ENCODE measurements at places on chromosomes 3 and 15.

- peak; percentile 42 for DNase-seq
- H3K4me3 ChIP-seq = peak overlapping the region; percentile 71
- peaks cover 2% of the 10 kb centered on the region for H3K36me3 ChIP-seq
- H3K27me3 ChIP-seq = no peaks in the 10 kb centered on the region
- peaks cover 32% of the 10 kb centered on the region for H3K4me1 ChIP-seq
Observed at GRCh38 chr15:62046078-62046743, 14.0 kb downstream of the VPS13C start.

DNA sequence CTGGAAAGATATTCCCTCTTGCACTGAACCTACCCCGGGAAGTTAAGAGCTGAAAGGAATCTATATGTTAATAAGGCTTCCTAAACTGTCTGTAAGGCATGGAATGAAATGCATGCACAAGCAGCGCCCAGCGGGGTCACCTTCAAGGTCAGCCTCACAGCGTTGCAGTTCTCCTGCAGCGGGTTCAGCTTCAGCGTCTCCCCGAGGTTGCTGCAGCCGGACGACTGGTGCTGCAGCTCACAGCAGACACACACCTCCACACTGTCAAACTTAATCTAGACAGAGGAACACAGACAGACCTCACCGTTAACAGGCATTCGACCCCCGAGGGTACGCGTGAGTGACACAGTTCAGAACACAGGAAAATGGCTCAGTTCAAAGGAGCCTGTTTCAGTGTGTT is 73.3 kb downstream of the NSMCE3 start:
- no peak overlapping the region for H3K4me3 ChIP-seq
- H3K27ac ChIP-seq = no peak overlapping the region
- DNase-seq = no peak
- H3K27me3 ChIP-seq = no peaks in the 10 kb centered on the region

DNA sequence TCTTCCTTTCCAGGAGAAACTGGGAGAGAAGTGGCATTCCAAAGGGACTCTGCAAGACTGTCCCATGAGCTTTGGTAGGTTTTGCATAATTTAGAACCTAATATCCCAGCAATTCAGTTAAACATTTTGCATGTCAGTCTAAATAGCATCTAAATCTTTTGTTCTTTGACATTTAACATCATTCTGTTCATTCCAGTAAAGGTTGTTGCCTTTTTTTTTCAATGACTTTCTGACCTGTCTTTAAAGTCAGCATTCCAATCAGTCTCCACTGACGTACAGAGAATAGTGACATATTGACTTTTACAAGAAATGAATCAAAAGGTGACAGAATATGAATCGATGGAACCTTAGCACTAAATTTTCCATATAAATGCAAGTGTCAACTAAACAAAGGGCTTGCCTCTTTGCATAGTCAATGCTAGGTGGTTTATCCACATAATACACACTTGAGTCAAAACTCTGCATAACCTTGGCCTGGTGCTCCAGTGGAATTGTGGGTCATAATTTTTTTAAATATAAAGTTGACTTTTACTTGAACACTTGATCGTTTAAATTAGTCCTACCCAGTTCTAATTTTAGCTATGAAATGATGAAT is 370.1 kb downstream of the CNTN6 start:
- H3K4me3 ChIP-seq = no peak overlapping the region
- H3K4me1 ChIP-seq = no peaks in the 10 kb centered on the region
- no peak for DNase-seq
- no peak overlapping the region for H3K27ac ChIP-seq

DNA sequence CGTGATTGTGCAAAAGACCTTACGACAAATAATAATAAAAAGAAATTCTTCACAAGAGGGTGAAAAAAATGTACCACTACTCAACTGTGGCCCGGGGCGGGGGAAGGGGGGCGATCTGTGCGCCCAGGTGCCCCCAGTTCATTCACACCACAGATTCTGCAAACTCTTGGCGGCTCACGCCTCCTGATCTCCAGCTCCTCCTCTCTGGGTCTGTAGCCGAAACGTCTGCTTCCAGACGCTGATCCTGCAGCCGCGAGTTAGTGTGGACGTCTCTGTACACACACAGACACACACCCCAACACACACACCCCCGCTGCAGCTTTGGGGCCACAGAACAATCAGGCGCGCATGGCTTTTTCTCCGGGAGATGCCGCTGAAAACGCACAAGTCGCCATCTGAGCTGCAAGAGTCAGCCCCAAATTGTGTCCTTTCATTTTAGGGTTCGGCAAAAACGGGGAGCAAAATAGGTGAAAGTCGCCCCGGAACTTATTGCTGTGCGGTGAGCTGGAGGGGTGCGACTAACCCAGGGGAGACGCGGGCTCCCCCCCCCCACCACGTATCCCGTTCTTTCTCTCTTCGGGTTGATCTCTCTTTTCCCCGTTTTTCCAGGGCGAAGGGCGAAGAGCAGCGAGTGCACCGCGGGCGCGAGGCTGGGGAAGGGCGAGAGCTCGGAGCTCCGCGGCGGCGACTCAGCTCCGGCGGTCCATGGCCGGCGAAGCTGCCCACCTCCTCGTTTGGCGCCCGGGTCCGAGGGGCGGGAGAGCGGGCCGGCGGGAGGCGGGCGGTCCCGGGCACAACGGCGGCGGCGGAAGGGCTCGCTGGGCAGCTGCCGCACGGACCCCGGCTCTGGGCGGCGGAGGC is 505 bp upstream of the WNT5A start:
- DNase-seq = no peak
- H3K4me3 ChIP-seq = no peak overlapping the region

DNA sequence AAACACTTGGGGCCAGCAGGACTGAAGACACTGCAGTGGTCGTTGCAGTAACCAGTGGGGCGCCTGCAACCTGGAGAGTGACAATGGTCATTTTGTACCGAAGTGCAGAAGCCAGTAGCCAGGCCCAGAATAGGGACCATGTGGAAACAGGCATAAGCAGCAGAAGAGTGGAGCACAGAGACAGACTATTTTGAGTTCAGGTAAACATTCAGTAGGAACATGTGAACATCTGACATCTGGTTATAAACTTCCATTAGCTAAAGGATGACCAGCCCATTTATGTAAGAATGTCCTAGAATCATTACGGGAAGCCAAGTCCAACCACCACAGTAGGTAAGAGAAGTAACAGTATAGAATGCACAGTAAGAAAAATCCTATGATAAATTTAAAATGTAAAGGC is 32.4 kb upstream of the TKT start:
- DNase-seq = no peak
- H3K4me3 ChIP-seq = no peak overlapping the region
- H3K27me3 ChIP-seq = no peaks in the 10 kb centered on the region
- H3K36me3 ChIP-seq = peaks cover 56% of the 10 kb centered on the region
- H3K4me1 ChIP-seq = no peaks in the 10 kb centered on the region

GRCh38 chr3:175108613-175109151 is 249.5 kb downstream of the NAALADL2 start:
- H3K4me1 ChIP-seq = no peaks in the 10 kb centered on the region
- H3K27ac ChIP-seq = no peak overlapping the region
- H3K36me3 ChIP-seq = no peaks in the 10 kb centered on the region
- no peak overlapping the region for H3K4me3 ChIP-seq
- H3K27me3 ChIP-seq = no peaks in the 10 kb centered on the region

- peaks cover 3% of the 10 kb centered on the region for H3K27me3 ChIP-seq
- no peak overlapping the region for H3K4me3 ChIP-seq
- DNase-seq = no peak
- H3K27ac ChIP-seq = no peak overlapping the region
- H3K36me3 ChIP-seq = no peaks in the 10 kb centered on the region
- H3K4me1 ChIP-seq = no peaks in the 10 kb centered on the region
Observed at GRCh38 chr15:101001056-101001455, 81.9 kb downstream of the LRRK1 start.

DNA sequence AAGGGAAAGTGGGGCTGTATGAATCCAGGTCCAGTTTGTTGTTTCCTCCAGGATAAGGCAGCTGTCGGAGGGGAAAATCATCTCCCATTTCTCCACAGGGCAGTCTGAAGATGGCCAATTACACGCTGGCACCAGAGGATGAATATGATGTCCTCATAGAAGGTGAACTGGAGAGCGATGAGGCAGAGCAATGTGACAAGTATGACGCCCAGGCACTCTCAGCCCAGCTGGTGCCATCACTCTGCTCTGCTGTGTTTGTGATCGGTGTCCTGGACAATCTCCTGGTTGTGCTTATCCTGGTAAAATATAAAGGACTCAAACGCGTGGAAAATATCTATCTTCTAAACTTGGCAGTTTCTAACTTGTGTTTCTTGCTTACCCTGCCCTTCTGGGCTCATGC is 911 bp downstream of the CCRL2 start:
- H3K36me3 ChIP-seq = no peaks in the 10 kb centered on the region
- H3K27ac ChIP-seq = no peak overlapping the region
- DNase-seq = no peak
- peak overlapping the region; percentile 79 for H3K4me3 ChIP-seq
- peaks cover 17% of the 10 kb centered on the region for H3K4me1 ChIP-seq
- H3K27me3 ChIP-seq = no peaks in the 10 kb centered on the region

GRCh38 chr3:129121792-129122411 is at the start of gene RAB43:
RAB43 (minus strand) TSS chr3:129121804; CDS start chr3:129121489, 315 bp downstream.
- DNase-seq = peak; percentile 84
- peak within 1 kb of the TSS; percentile 90 for H3K27ac ChIP-seq
- H3K36me3 ChIP-seq = peaks cover 6% of the 10 kb centered on the region
- H3K4me3 ChIP-seq = peak within 1 kb of the TSS; percentile 98
- H3K27me3 ChIP-seq = no peaks in the 10 kb centered on the region

- no peak overlapping the region for H3K4me3 ChIP-seq
- no peak for DNase-seq
- H3K36me3 ChIP-seq = no peaks in the 10 kb centered on the region
- no peaks in the 10 kb centered on the region for H3K27me3 ChIP-seq
- no peaks in the 10 kb centered on the region for H3K4me1 ChIP-seq
Observed at GRCh38 chr3:2826036-2826435, 284.1 kb downstream of the IL5RA start.

Data from CD4-positive, CD25-positive, alpha-beta regulatory T cell (primary cell).